ENCODE measurements at places on chromosomes 7 and 10. TPM values are rescaled to one million over a fixed set of nuclear protein-coding genes. Genes with fewer than 3 reads are reported as not detected.

Gene TMEM236
- polyA plus RNA-seq = 0.08 TPM

Gene GIMAP7
- polyA plus RNA-seq = 5.4 TPM

Gene COL1A2
- 282 TPM for polyA plus RNA-seq

Gene SLC16A12
- polyA plus RNA-seq = 6.7 TPM

Gene ENTPD1
- 22.2 TPM for polyA plus RNA-seq

Gene CHRM2
- not detected for polyA plus RNA-seq

Gene TMEM184A
- 0.84 TPM for polyA plus RNA-seq

Gene GDF2
- not detected for polyA plus RNA-seq

Gene OPTN
- polyA plus RNA-seq = 115 TPM

Gene ASZ1
- not detected for polyA plus RNA-seq

Gene ZNF33A
- polyA plus RNA-seq = 10.2 TPM

Gene AGMO
- 2.0 TPM for polyA plus RNA-seq

Gene VIPR2
- polyA plus RNA-seq = 14.1 TPM

Gene CALN1
- not detected for polyA plus RNA-seq

Gene ARHGAP19
- 12.8 TPM for polyA plus RNA-seq

Gene SERPINE1
- 137 TPM for polyA plus RNA-seq

Gene XRCC2
- polyA plus RNA-seq = 0.13 TPM

Gene TMEM213
- polyA plus RNA-seq = not detected

Gene ADAP1
- polyA plus RNA-seq = 4.3 TPM

Gene ZNF655
- 52.3 TPM for polyA plus RNA-seq

Gene RBM17
- 41.4 TPM for polyA plus RNA-seq

Gene NOLC1
- 13.6 TPM for polyA plus RNA-seq

Gene GBX1
- polyA plus RNA-seq = not detected

Data from aorta (tissue), 5 donors.